ENCODE measurements at places on chromosomes 1 and 21.

DNA sequence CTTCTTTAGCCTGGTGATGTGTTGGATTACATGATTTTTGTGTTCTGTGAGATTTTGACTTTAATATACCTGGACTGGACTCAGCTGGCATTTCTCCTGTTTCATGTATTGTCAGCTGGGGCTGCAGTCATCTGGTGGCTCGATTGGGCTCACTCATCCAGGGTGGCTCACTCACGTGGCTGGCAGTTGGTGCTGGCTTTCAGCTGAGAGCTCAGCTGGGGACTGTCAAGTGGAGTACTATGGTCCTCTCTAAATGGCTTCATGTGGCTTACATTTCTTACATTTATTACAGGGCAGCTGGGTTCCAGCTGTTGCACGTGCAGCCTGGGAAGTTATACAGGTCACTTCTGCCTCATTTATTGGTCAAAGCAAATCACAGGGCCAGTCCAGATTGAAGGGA lies 22.8 kb downstream of the HHAT start:
- DNase-seq: no peak

GRCh38 chr21:28834335-28835238 lies 158.1 kb downstream of the LTN1 start:
- DNase-seq: no peak

- DNase-seq: no peak
These were observed 24.6 kb upstream of the SLC2A1 start for GRCh38 chr1:42983253-42983652.

DNA sequence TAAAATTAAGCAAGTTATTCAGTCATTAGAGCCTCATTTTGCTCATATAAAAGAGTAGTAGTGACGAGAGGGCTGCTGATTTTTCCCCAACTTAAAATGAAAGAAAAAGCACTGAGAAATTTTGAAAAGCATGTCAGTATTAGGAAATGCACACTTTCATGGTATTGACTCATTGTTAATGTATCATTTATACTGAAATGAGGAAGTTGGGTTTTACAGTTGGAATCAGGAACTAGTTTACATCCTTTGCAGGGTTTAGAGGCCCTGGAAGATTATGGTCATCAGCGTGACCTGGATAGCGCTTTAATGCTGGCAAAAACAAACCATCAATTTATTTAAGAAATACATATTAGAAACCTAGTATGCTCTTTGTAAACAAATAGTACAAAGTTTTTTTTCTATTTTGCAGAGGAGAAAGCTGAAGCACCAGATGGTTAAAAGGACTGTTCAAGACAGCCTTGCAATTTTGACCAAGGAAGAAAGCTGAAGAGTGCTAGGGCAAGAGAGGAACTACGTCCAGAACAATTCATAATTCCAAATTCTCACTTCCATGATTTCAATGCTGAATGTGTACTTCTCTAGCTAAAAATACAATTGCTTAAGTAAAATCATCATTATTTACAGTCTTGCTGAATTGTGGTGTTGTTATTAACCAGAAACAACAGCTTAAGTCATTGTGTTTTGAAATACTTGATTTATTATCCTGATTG lies 94.8 kb upstream of the SGIP1 start:
- DNase-seq: no peak
